Gastroesophageal sphincter (tissue), 4 donors: ENCODE measurements at places on chromosomes 5 and 9.

- no peak for ATAC-seq
Measured at GRCh38 chr9:113653746-113654604, 190.4 kb downstream of the RGS3 start.

GRCh38 chr9:34089311-34089710 is 37.2 kb downstream of the DCAF12 start:
- no peak for ATAC-seq

GRCh38 chr5:41087461-41087860 is 16.3 kb upstream of the MROH2B start:
- no peak for ATAC-seq

DNA sequence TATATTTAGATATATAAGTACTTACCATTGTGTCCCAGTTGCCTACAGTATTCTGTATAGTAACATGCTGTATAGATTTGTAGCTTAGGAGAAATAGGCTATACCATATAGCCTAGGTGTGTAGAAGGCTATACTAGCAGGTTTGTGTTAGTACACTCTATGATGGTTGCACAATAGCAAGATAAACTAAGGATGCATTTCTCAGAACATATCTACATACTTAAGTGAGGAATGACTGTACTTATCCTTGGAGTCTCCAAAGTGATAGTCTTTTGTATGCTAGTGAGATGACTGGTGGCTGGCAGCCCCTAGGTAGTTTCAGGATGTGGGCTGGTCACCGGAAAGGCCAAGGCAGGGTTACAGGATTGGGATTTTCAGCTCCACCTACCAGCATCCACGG is 208.7 kb downstream of the ARHGEF28 start:
- no peak for ATAC-seq

- ATAC-seq = peak; percentile 46
Measured at GRCh38 chr5:68196876-68197275, 18.7 kb upstream of the PIK3R1 start.

DNA sequence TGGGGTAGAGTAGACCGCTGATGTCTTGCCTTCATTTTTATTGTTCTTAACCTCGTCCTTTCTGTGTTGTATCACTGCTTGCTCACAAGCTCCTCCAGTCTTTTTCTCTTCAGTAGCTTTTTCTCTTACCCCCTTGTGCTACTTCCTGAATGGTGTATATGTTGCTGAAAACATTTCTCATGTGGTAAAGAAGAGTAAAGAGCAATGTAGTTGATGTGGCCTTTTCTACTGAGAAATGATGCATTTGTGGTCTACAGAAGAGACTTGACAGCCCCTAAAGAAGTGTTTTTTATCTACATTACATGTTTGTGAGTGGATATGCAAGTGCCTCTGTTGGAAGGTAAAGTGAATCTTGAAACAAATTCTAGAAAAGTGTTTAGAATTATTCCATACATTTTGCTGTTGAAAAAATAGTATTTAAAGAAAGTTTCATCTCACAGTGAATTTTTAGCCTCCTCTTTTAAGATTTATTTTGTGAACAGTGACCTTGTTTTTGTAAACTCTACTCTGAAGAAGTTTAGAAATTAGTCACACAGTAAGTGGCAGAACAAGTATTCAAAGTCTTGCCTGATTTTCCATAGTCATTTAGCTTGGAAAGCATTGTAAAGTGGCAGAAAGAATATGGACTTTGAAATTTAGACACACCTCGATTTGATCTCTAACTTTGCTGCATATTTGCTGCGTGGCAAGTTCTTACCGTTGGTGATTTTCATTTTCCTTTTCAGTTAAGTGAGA is 17.4 kb downstream of the CDC42SE2 start:
- ATAC-seq = no peak
